T-cell (primary cell): ENCODE measurements at places on chromosomes 7 and 10.

DNA sequence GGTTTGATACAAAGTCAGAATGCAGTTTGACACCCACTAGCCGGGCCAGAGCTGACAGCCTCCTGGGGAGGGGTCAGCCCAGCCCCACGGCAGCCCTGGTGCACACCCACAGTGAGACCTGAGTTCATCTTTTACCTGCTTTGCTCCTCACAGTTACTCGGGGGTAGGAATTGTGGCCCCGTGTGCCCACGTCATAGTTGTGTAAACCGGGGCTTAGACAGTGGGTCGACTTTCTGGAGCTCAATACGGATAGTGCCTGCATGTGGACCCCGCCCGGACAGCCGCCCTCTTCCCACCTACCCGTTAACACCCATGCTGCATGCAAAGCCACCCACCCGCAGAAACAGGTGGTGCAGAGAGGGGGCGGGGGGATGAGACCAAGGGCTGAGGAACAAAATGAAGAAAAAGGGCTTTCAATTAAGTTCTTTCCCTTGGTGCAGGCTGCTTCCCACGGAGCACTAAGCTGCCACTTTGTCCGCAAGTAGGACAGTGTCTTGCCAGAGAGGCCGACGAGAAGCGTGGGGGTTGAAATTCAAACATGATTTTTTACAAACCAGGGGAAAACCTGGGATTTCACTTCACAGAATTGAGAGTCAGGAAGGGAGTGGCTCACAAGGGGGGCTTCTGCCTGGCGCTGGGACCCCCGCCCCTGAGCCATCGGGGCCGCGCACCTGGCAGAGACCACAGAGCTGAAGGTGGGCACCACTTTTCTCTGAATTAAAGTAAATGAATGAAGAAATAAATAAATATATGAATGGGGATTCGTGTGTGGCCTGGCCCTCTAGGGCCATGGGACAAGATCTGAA lies 24.6 kb upstream of the FOXL3 start:
- DNase-seq = no peak

DNA sequence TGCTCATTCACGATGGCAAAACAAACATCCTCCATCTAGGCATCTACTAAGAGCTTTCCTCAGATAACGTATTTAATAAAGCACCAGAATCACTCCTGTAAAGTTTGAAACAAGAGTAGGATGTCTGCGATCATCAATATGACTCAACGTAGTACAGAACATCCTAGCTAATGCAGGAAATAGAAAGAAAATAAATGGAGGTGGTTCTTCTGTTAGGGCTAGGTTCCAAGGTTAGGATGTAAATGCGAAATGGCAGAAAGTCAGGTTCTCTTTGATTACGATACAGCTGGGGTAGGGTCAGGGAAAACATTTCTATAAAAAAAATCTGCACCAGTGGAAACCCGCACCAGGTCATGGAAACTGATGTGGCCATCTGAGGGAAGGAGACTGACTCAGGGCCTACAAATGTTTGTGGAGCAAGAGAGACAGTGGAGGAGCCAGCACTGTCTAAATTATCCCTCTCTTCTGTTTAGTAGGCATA lies 29.1 kb downstream of the CCDC6 start:
- DNase-seq = no peak

DNA sequence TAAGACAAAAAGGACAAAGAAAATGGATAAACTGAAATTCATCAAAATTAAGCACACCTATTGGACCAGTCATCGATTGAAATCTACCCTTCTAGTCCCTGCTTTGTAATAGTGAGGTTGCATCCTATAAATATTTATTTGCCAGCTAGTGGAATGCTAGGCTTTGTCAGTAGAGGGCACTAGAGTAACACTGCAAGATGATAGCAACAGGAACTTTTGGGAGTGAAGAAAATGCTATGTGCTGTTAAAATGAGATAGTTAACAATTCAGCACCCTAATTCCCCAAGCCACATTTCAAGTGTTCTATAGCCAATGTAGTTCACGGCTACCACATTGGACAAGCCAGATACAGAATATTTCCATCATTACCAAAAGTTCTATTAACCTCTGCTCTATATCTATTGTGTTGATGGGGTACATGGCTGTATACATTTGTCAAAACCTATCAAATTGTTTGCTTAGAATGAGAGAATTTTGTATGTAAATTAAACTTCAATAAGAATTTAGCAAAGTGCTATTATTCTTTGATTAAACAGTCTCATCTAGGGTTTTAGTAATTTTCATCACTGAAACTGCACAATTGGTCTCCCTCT lies 69.8 kb downstream of the LSMEM1 start:
- no peak for DNase-seq

DNA sequence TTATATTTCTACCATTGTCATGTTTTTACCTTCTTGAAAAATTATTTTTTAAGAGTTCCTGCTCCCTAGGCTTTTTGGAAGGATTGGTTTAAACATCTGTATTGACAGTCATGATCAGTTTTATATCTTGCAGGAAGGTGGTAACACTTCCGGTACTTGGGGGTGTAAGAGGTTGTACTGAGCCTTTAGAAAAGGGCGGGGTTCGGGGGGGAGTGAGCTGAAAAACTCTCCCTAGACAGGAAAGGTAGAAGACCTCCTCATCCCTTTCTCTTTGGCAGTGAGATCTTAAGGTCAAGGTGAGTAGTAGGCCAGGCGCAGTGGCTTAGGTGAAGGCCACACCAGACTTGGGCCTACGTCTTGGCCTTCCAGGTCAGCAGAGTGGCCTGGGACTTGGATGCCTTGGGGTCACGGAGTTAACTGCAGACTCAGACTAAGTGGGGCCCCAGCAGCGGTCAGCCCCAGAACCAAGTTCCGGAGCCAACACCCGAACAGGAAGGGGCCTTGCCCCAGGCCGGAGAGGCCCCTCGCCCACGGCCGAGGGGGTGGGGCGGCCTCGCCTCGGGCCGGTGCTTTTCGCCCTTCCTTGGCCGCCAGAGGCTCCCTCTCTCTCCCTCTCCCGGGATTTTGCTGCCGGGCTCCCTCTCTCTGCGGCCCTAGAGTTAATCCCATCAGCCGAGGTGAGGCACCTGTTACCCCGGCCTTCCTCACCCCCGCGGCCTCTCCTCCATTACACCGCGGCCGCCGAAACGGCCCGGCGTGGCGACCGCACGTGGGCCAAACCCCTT lies at the start of gene PPP1R9A:
TSS of gene PPP1R9A (plus strand) at position 569 of the 785 bp plus-strand sequence. CDS start 2,520 bp downstream, outside the sequence.
- no peak for DNase-seq

- DNase-seq = no peak
These were observed 106.7 kb downstream of the SNX10 start for GRCh38 chr7:26398427-26398755.

DNA sequence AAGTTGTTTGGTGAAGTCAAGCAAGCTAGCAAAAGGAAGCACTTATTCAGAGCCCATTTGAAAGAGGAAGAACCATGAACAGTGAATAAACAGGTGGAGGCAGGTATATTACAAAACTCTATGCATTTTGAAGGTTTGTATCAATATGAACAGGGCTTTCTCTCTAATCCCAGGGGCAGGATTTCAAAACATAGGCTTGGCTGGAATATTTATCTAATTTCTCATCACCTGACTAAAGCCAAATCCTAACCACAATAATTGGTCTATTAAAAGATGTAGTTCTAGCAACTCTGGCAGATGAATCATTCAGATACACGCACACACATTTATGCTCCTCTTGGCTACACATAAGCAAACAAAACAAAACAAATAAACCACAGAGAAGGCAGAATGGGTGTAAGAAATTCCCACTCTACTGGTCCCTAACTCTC lies 554.4 kb downstream of the INHBA start:
- DNase-seq = no peak

- DNase-seq = no peak
These were observed 177.0 kb downstream of the ZNF438 start for GRCh38 chr10:30854656-30855055.

DNA sequence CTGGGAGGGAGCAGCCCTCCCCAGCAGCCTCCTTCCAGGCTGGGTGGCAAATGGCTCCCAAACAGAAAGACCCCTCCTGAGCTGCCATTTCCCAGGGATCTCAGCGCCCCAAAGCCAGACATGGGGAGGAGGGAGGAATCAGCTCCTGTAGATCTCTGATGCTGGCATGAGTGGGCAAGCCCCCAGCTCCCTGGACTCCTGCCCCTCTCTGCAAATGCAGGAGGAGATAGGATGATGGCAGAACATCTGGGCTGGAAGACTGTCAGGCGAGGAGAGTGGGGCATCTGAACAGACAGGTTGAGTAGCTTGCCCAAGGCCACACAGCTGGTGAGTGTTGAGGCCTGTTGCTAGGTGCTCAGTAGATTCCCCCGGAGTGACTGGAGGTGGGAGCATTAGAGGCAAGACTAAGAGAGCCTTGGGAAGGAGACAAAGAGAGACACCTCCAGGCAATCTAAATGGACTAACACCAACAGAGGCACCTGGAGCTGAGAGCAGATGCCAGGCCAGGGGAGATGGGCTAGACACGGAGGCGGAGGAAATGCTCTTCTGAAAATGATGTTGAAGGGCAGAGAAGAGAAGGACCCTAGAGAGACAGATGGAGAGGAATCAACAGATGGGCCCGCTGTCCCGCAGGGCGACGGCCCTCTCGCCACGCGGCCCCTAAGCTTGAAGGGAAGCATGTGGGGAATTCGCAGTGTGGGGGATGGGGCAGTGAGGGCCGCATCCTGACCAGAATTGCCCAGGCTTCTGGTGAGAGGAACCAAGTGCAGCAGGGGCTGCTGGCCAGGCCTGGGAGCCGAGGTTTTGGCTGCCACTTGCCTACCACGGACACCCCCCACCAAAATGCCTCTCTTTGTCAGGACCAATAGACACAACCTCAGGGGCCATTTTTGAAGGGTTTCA lies 84.8 kb upstream of the LRRC4 start:
- DNase-seq = no peak
